ENCODE measurements at places on chromosomes 4 and X.
A peak's percentile ranks its signal among the peaks of the same experiment; 100 is the strongest.

- H3K4me1 ChIP-seq, result no peaks in the 10 kb centered on the region
- H3K27me3 ChIP-seq, result no peaks in the 10 kb centered on the region
- DNase-seq, result no peak
- no peak overlapping the region for H3K27ac ChIP-seq
Observed at GRCh38 chr4:3781997-3782930, 16.1 kb downstream of the ADRA2C start.

DNA sequence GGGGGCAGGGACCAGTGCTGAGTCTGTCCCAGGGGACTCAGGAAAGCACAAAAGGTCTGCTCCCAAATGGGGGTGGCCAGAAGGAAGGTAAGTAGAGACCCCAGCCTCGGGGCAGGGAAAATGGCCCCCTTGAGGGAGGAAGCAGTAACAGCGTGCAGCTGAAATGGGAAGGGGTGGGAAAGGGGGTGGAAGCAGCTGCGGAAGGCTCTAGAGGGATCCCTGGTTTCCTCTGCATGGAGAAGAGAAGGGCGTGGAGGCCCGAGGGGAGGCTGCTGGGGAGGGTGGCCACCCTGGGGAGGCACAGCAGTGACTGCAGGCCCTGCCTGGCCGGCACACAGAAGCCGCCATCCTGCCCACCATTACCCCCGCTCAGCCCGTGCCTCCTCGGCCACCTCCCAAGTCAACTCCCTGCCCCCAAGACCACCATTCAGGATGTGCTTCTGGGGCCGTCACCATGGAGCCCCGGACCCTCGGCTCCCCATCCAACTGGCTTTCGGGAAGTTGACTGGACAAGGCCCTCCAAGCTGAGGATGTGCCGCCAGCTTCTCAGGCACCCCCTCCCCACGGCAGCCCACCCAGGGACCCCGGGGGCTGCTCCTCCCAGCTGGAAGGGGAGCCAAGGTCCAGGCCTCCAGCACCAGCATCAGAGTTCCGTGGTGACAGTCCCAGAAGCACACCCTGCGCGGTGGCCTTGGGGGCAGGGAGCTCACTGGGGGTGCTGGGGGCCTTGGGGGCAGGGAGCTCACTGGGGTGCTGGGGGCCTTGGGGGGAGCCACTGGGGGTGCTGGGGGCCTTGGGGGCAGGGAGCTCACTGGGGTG is 23.6 kb downstream of the CFAP99 start:
- no peak overlapping the region for H3K27ac ChIP-seq
- peaks cover 2% of the 10 kb centered on the region for H3K4me1 ChIP-seq
- DNase-seq, result peak; percentile 46
- H3K4me3 ChIP-seq, result no peak overlapping the region

DNA sequence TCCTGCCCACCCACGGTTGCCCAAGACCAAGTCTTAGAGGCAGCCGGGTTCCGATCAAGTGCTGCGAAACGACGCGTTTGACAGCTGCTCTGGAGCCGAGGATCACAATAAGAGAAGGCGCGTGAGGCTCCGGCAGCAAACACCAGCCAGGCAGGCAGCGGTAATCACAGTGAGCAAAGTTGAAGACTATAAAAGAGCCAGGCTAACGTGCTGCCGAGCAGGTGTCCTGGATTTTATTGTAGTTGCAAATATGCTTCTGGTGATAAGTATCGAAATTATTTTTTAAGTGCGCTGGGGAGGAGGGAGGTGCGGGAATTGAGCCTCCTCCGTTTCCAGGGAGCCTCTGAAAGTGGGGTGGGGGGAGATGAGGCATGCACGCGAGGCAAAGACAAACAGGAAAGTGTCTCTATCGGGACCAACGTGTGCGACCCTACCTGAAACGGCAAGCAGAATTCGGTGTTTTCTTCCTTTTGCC is 590 bp downstream of the GABRA2 start:
- H3K36me3 ChIP-seq, result no peaks in the 10 kb centered on the region
- no peaks in the 10 kb centered on the region for H3K4me1 ChIP-seq
- no peak overlapping the region for H3K27ac ChIP-seq
- H3K27me3 ChIP-seq, result peaks cover 23% of the 10 kb centered on the region
- peak; percentile 56 for DNase-seq
- peak overlapping the region; percentile 23 for H3K4me3 ChIP-seq

GRCh38 chrX:81202456-81202819 is 536 bp downstream of the SH3BGRL start:
- DNase-seq, result peak; percentile 22
- H3K27ac ChIP-seq, result no peak overlapping the region
- H3K4me1 ChIP-seq, result no peaks in the 10 kb centered on the region

- H3K27ac ChIP-seq, result no peak overlapping the region
- no peak overlapping the region for H3K4me3 ChIP-seq
Observed at GRCh38 chr4:63325140-63325539, 1084.1 kb downstream of the TECRL start.

GRCh38 chr4:58760737-58761136 is 1650.6 kb upstream of the IGFBP7 start:
- H3K4me3 ChIP-seq, result no peak overlapping the region
- no peak for DNase-seq
- H3K27me3 ChIP-seq, result no peaks in the 10 kb centered on the region

- H3K36me3 ChIP-seq, result peaks cover 45% of the 10 kb centered on the region
- DNase-seq, result no peak
- no peak overlapping the region for H3K27ac ChIP-seq
- H3K4me3 ChIP-seq, result no peak overlapping the region
- H3K27me3 ChIP-seq, result no peaks in the 10 kb centered on the region
Observed at GRCh38 chr4:10087152-10087791, 29.3 kb downstream of the WDR1 start.

GRCh38 chr4:141814499-141814898 is 178.1 kb downstream of the IL15 start:
- H3K27ac ChIP-seq, result no peak overlapping the region
- H3K4me3 ChIP-seq, result no peak overlapping the region
- no peaks in the 10 kb centered on the region for H3K27me3 ChIP-seq
- no peaks in the 10 kb centered on the region for H3K4me1 ChIP-seq
- no peaks in the 10 kb centered on the region for H3K36me3 ChIP-seq

DNA sequence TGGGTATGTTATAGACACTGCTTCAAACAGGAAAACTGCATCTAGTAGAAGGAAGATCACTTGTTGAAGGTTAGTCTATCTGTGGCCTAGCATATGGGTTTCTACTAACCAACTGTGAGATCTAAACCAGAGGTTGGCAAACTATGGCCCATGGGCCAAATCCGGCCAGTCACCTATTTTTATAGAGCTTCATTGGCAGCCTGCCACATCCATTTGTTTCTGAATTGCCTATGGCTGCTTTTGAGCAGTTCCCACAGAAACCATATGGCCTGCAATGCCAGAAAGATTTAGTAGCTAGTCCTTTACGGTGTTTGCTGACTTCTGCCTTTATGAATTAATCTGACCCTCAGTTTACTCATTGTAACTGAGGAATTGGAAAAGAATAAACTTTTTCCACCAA is 71.1 kb downstream of the MID1 start:
- no peaks in the 10 kb centered on the region for H3K27me3 ChIP-seq
- H3K36me3 ChIP-seq, result no peaks in the 10 kb centered on the region
- H3K4me3 ChIP-seq, result no peak overlapping the region
- no peak overlapping the region for H3K27ac ChIP-seq
- no peak for DNase-seq

DNA sequence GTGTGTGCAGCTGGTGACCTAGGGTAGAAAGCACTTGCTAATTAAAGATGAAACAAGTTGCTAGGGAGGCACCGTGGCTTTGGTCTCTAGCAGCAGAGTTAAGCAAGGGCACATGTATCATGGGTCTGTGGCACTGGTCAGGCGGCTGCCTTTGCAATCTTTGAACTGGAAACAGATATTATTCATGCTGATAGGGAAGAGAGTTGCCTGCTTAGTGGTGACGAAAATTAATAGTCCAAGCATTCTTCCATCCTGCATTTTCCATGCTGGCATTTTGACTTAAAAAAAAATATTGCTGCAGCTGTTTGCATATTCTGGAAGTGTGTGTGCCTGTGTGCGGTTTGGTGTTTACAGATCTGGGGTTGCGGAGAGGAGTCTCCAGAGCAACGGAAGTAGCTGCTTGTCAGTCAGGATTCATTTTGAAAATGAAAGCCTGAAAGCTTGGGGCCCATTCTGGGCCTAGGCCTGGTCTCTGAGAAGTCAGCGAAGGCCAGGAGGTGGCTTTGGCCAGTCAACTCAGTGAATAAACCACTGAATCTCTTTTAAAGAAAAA is 2.3 kb upstream of the SOWAHD start:
- no peak overlapping the region for H3K4me3 ChIP-seq
- H3K27ac ChIP-seq, result no peak overlapping the region
- peaks cover 3% of the 10 kb centered on the region for H3K27me3 ChIP-seq
- DNase-seq, result no peak
- no peaks in the 10 kb centered on the region for H3K36me3 ChIP-seq

Data from mesendoderm (in vitro differentiated cells).